ENCODE measurements at places on chromosomes 12 and 14.

DNA sequence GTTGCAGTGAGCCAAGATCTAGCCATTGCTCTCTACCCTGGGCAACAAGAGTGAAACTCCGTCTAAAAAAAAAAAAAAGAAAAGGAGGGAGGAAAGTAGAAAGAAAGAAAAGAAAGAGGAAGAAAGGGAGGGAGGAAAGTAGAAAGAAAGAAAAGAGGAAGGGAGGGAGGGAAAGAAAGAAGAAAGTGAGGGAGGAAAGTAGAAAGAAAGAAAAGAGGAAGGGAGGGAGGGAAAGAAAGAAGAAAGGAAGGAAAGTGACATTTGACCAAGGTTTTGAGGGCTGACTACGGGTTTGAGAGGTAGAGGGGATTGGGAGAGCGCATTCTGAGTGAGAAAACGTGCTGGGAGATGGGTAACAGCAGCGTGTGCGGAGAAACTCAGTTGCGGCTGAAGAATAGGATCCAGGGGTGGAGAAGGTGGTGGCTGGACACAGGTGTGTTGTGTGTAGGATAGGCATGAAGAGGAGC lies 521 bp upstream of the PAPLN start:
- DNase-seq = no peak

DNA sequence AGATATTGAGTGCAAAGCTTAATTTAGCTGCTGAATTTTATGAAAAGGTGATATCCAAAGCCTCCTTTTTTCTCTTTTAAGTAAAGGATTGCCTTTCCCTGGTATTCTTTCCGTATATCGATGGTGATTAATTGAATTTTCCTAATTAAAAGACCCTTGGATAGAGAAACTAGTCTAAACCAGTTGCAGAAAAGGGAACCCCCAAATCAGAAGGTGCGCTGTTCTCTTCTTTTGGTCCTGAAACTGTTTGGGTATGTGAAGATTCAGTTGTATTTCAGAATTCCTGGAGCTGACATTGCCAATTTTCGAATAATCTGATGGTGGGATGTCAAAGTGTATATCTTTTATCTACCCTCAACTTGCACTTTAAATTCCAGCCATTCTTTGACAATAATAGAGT lies 1.9 kb downstream of the GPHN start:
- DNase-seq = no peak

GRCh38 chr14:74515891-74516412 lies 22.4 kb downstream of the ISCA2 start:
- no peak for DNase-seq

DNA sequence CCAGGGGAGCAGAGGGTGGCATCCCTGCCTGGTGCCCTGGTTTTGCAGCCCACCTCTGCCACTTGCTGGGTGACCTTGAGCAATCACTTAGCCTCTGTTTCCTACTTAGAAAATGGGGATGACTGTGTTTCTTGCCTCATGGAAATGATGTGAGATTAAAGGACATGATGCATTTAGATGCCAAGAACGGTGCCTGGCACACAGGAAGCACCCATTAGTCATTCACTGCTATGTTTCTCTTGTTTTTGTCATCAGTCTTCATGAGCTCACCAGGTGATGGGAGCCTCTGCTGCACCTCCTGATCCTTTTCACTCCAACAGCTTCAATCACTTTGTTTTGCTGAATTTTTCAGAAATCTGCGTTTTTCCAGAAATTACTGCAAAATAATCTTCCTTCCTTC lies 23.6 kb upstream of the ATF1 start:
- no peak for DNase-seq

GRCh38 chr12:4934407-4935035 lies 24.8 kb downstream of the KCNA1 start:
- DNase-seq = no peak

- DNase-seq = no peak
These were observed 60.0 kb downstream of the NCOR2 start for GRCh38 chr12:124507188-124508109.

DNA sequence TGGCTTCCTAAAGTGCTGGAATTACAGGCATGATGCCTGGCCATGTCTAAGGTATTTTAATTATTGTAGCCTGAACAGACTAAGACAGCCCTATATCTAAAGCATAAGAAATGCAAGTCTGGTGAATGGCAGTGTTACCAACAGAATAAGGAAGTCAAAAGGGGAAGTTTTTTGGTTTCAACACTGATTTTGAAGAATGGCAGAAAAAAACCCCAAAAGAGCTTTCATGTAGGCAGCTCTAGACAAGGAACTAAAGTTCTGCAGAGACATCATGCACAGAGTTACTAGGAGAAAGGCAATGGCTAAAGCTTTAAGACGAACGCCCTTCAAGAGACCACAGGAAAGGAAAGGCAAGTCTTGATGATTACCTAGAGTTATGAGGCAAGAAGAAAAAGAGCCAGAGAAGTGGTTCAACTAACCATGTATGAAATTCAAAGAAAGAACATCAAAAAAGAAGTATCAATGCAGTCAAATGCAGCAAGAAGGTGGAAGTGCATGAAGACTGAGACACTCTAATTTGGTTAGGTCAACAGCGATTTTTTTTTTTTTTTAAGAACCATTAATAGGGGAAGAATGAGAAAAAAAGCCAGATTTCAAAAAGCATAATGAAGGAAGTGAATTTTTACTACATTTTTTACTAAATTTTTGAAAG lies 50.8 kb downstream of the RPS6KA5 start:
- no peak for DNase-seq

DNA sequence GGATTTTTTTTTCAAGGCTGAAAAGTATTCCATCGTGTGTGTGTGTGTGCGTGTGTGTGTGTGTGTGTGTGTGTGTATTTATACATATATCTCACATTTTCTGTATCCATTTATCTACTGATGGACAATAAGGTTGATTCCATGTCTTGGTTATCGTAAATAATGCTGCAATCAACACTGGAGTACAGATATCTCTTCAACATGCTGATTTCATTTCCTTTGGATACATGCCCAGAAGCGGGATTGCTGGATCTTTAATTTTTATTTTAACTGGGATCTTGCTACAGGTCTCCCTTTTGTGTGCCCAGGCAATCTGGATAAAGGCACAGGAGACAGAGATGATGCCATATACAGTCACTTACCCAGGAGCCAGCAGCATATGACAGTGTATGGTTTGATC lies 338.1 kb downstream of the SOX5 start:
- no peak for DNase-seq

GRCh38 chr14:60964904-60965303 lies 16.0 kb downstream of the TRMT5 start:
- no peak for DNase-seq

DNA sequence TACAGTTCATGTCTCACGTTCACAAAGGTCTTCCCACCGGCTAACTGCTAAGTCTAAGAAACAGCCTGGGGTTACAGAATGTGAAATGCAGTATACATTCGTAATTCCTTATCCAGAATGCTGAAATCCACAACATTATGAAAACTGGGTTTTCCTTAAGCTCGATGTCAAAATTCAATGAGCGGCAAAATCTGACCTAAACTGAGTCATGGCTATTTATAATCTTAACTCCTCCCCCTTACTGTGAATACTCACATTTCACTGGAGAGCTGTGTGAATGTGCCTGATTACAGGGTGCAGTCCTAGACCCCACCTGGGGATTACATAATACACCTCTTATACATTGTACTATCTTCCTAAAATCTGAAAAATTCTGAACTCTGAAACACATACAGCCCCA lies 35.3 kb downstream of the STX2 start:
- no peak for DNase-seq

GRCh38 chr12:12642916-12643315 lies 31.2 kb downstream of the CREBL2 start:
- DNase-seq = no peak

- DNase-seq = no peak
These were observed 11.0 kb upstream of the CACNA2D4 start for GRCh38 chr12:1929241-1929984.

DNA sequence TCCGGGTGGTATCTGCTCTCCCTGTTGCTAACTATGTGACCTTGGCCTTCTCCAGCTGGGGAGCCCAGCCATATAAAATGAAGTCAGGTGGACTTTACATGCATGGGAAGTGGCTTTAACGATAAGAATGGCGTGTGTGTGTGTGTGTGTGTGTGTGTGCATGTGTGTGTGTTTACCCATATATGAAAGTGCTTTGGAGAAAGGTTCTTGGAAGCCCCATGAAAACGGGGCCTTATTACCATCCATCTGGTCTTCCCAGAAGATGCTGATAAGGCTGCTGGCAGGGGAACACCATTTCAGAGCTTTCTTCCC lies 94.8 kb downstream of the LRRC74A start:
- DNase-seq = no peak

DNA sequence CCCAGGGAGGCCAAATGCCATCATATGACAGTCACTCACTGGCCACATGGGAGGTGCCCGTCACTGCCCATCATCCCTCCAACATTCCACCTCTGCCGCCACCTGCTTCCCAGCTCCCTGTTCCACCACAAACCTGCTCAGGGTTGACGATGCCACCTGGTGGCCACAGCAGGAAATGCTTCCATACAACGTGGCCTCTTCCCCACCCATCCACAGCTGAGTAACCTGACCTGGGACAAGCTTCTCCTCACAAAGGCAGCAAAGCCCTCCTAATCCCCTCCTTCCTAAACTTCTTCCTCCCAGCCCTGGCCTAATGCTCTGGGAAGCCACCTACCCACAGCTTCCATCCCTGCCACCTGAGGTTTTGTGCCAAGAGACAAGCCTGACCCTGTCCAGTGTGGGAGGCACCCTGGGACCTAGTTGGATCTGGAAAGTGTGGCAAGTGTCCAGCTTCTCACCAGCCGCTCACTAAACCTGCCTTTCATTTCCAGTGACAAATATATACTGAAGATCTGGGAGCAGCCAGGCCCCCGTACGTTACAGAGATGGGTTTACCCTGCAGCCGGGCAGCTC lies 4.3 kb downstream of the DEGS2 start:
- DNase-seq = no peak

DNA sequence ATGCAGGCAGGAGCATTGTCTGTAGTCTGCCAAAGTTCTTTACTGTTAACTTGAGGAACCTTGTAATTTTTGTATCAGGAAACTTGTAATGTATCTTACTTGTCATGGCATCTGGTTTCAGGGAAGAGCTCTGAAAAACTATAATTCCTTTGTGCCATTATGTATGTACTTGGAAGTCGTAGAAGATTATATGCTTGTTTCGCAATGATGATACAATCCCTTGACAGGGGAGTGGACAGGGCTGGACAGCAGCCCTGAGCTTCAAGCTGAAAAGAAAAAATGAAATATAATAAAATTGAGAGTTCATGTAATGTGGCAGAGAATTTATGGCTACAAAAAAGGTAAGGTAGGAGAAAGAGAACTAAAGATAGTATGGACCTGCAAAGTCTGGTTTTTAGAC lies 7.4 kb upstream of the DLGAP5 start:
- no peak for DNase-seq

- DNase-seq = peak; percentile 17
These were observed 39.9 kb downstream of the DNAI7 start for GRCh38 chr12:25155022-25155576.

- no peak for DNase-seq
These were observed 4.4 kb downstream of the MLH3 start for GRCh38 chr14:75046899-75047298.

DNA sequence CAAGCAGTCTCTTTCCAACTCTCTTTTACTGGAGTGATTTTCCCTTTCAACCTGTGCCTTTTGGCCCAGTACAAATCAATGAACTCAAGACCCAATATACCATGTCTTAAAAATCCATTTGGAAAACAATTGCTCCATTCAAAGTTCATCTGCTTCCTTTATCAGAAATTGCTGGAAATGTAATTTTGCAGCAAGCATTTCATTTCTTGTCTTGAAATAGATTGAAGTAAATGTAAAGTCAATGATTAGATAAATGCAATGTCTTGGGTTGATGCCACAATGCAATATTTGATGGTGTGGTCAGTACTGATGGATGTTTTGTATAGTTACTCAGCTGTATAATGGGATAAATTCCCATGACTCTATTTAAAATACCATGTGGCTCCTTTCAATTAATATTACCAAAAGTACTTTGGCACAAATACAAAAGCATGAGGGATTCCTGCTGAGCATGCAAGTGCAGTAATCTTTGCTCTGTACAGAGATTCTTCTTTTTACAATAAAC lies 707.7 kb upstream of the NOVA1 start:
- DNase-seq = no peak

- no peak for DNase-seq
These were observed 39.9 kb downstream of the KIF26A start for GRCh38 chr14:104178279-104178678.

GRCh38 chr14:66496188-66496807 lies 10.1 kb downstream of the CCDC196 start:
- no peak for DNase-seq

GRCh38 chr12:77830583-77831351 lies at the start of gene NAV3:
Gene NAV3, plus strand, starts transcription at chr12:77830894. Its CDS starts 568 bp downstream, at chr12:77831462.
- DNase-seq = no peak

- no peak for DNase-seq
These were observed 14.0 kb downstream of the CCDC62 start for GRCh38 chr12:122788387-122788786.

DNA sequence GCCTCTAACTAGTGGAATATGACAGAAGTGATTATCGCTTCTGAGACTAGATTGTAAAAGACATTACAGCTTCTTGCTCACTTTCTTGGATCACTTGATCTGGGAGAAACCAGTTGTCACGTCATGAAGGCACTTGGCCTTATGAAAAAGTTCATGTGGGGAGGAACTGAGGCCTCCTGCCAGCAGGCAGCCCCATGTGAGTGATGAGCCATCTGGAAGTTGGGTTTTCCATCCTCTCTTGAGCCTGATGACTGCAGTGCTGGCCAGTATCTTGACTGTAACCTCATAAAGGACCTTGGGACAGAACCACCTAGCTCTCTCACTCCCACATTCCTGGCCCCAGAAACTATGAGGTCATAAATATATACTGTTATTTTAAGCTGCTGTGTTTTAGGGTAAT lies 28.0 kb downstream of the TTLL5 start:
- DNase-seq = no peak

GRCh38 chr12:14960548-14961465 lies 594 bp downstream of the ARHGDIB start:
- DNase-seq = no peak

DNA sequence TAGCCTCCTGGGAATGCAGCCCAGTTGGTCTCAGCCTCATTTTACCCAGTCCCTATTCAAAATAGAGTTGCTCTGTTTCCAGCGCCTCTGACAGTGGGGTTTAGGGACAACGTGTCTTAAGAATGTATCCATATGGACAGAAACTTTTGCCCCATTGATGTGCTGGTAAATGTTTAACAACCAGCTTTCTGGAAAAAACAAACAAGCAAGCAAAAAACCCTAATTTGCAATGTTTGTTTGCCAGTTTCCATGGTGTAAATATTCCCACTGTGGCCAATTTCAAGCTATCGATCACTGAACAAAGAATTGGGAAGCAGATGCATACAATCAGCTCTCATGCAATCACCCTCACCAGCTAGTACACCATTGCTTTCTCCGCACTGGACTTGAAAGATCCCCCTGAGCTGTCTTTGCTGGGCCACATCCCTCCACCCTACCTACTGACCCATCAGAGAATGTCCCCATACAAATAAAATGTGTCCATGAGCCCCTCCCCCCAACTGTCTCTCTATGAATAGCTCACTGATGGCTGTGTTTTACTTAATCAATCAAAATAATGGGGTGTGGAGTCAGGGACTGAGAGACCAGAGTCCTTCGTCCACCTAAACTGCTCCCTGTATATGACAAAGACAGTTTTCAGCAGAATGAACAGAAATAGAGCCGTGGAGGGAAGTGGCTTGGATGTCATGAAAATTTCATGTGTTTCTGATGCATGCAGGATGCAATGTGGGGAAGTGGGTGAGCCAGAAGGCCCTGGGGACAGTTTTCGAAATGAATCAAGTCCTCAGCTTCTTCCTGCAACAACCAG lies 40.8 kb downstream of the CCDC60 start:
- no peak for DNase-seq
